Stimulated activated CD8-positive, alpha-beta memory T cell treated with anti-CD3 and anti-CD28 coated beads, Interleukin-12 subunit alpha, Interleukin-12 subunit beta, amount 100 ng/mL, for 1 hour (primary cell): ENCODE measurements at places on chromosomes 2 and 18.

- DNase-seq, result no peak
Observed at GRCh38 chr2:118246726-118247125, 158.5 kb downstream of the INSIG2 start.

- DNase-seq, result no peak
Observed at GRCh38 chr2:133266926-133267590, 301.2 kb downstream of the NCKAP5 start.

GRCh38 chr2:99259465-99259864 lies 4.0 kb upstream of the LYG2 start:
- DNase-seq, result no peak

GRCh38 chr18:74299746-74300145 lies 8.0 kb upstream of the CYB5A start:
- DNase-seq, result no peak

DNA sequence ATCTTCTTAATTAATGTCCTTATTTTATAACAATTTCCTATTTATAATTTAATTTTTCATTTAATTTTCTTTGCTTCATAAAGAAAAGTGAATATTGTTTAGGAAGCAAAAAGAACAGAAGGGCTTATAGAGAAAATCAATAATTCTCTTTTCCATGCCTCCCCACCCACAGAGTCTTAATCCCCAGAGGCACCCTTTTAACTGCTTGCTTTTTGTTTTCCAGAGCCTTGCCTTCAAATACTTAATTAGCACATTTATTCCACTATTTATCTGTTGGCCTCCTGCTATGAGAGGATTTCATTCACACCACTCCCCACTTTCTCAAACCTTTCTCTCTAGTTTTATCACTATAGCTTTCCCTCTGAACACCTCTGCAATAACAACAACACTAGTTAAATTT lies 373.6 kb downstream of the MBD2 start:
- DNase-seq, result no peak

DNA sequence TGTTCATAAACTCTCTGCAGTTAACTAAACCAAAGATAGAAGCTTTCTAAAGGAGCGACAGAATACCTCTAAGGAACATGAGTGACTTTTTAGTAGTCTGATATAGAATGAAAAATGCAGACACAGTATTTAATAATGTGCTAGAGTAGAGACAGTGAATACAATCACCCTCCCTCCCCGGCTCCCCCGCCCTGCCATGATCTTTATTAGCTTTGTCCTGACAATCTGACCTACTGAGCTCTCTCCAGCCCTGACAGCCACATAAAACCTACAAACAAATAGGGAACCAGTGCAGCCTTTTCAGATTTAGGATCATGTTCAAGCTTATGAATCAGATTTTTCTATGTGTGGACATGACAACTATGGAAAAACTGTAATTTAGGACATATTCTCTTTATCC lies 777.6 kb upstream of the FANCL start:
- DNase-seq, result no peak
